Left lung (tissue), 14 donors: ENCODE measurements at places on chromosomes 16 and 17. TPM values are rescaled to one million over a fixed set of nuclear protein-coding genes. Genes with fewer than 3 reads are reported as not detected.

GRCh38 chr17:77322514-77323412, 182.0 kb downstream of the SEC14L1 start:
- H3K27me3 ChIP-seq, result no peaks in the 10 kb centered on the region
- H3K27ac ChIP-seq, result peak overlapping the region; percentile 89
- H3K4me3 ChIP-seq, result peak overlapping the region; percentile 69
- H3K4me1 ChIP-seq, result peaks cover 53% of the 10 kb centered on the region

DNA sequence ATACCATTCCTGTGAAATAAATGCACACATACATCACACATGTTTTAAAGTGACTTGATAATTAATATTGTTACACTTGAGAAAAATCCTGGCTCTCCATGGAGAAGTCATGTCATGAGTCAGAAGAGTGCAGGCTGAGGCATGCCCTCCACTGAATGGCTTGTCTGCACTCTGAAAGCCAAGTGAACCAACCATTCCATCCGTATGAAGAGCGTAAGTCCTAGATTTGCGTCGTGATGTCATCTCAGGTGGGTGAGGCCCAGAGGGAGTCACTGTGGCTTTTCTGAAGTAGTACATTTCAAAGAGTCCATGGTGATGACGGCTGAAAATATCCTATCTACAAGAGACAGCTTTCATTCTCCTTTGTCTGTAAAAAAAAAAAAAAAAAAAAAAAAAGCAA, 83.5 kb upstream of the IRX5 start:
- no peak for DNase-seq
- H3K36me3 ChIP-seq, result no peaks in the 10 kb centered on the region
- no peak overlapping the region for H3K27ac ChIP-seq
- H3K27me3 ChIP-seq, result no peaks in the 10 kb centered on the region
- peaks cover 6% of the 10 kb centered on the region for H3K4me1 ChIP-seq

DNA sequence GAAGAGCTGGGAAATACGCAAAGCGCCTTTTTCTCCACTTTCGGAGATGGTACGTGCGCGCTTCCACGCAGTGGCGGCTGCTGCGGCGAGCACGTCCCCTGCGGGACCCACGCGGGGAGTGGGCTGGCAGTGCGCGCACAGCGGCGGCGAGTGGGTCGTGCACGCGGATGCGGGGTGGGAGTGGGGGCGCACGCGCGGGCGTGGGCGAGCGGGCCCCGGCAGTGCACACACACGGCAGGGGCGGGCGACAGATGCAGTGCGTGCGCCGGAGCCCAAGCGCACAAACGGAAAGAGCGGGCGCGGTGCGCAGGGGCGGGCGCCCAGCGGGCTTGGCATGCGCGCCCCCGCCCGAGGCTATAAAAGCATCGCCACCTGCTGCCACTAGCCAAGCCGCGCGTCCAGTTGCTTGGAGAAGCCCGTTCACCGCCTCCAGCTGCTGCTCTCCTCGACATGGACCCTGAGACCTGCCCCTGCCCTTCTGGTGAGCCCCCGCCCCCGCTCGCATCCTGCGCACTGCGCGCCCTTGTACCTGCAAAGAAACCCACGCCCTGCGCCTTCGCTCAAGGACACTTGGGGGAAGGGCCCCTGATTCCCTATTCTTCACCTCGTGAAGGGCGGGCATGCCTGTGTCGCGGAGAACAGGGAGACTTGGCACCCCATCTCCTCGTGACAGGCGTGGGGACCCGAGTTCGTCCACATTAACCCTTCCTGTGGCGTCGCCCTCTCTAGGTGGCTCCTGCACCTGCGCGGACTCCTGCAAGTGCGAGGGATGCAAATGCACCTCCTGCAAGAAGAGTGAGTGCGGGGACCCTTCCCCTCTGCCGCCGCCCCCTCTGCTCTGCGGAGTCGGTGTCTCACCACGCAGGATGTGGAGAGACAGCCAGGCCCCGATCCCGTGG, at the start of gene MT3:
TSS of gene MT3 (plus strand) at position 388 of the 899 bp plus-strand sequence. CDS start at position 451, 63 bp downstream.
- no peak for DNase-seq
- no peaks in the 10 kb centered on the region for H3K36me3 ChIP-seq

GRCh38 chr17:35541434-35541833, 4.0 kb upstream of the SLFN12L start:
- H3K27me3 ChIP-seq, result no peaks in the 10 kb centered on the region
- no peak for DNase-seq
- H3K4me1 ChIP-seq, result peaks cover 75% of the 10 kb centered on the region
- H3K27ac ChIP-seq, result peak overlapping the region; percentile 78

- no peak for DNase-seq
- no peak overlapping the region for H3K27ac ChIP-seq
- no peaks in the 10 kb centered on the region for H3K27me3 ChIP-seq
- no peak overlapping the region for H3K4me3 ChIP-seq
Measured at GRCh38 chr16:57007050-57007449, 17.7 kb downstream of the NLRC5 start.

DNA sequence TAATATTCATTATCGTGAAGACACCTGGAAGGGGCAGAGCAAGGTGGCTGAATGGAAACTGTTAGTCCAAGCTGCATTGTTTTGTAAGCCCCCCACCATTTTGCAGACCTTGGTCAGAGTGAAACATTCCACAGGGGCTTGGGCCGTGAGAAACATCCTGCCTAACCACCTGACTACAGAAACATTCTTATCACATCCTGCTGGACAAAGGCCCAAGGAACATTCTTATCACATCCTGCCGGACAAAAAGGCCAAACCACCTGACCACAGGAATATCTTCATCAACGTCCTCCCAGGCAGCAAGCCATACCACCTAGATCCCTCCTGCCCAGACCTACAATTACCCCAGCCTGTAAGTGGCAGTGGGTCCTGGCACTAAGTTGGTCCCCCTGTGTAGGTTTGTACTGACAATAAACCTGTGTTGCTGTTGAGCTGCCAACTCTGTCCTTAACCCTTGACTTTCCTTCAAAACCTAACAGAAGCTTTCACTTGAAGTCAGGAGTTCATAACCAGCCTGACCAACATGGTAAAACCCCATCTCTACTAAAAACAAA, 19.6 kb downstream of the ATF7IP2 start:
- H3K27ac ChIP-seq, result no peak overlapping the region
- no peak overlapping the region for H3K4me3 ChIP-seq
- DNase-seq, result no peak
- H3K36me3 ChIP-seq, result no peaks in the 10 kb centered on the region
- H3K4me1 ChIP-seq, result no peaks in the 10 kb centered on the region

- H3K27ac ChIP-seq, result peak overlapping the region; percentile 44
- H3K4me1 ChIP-seq, result peaks cover 51% of the 10 kb centered on the region
Measured at GRCh38 chr17:77881545-77881944, 77.0 kb upstream of the TNRC6C start.

- no peak overlapping the region for H3K27ac ChIP-seq
- H3K4me3 ChIP-seq, result no peak overlapping the region
- no peak for DNase-seq
Measured at GRCh38 chr17:15289285-15290183, 24.4 kb upstream of the PMP22 start.

GRCh38 chr16:79519448-79519847, 81.1 kb downstream of the MAF start:
- no peaks in the 10 kb centered on the region for H3K36me3 ChIP-seq
- H3K27ac ChIP-seq, result no peak overlapping the region
- peak; percentile 38 for DNase-seq
- no peak overlapping the region for H3K4me3 ChIP-seq
- peaks cover 8% of the 10 kb centered on the region for H3K4me1 ChIP-seq

GRCh38 chr17:71325117-71325516, 795.7 kb upstream of the SOX9 start:
- no peak overlapping the region for H3K4me3 ChIP-seq
- H3K27me3 ChIP-seq, result no peaks in the 10 kb centered on the region
- no peak for DNase-seq

GRCh38 chr16:67404740-67405226, 11.5 kb upstream of the TPPP3 start:
- H3K27me3 ChIP-seq, result no peaks in the 10 kb centered on the region
- DNase-seq, result peak; percentile 90
- H3K4me3 ChIP-seq, result no peak overlapping the region
- H3K27ac ChIP-seq, result peak overlapping the region; percentile 80
- no peaks in the 10 kb centered on the region for H3K36me3 ChIP-seq
- H3K4me1 ChIP-seq, result peaks cover 6% of the 10 kb centered on the region

DNA sequence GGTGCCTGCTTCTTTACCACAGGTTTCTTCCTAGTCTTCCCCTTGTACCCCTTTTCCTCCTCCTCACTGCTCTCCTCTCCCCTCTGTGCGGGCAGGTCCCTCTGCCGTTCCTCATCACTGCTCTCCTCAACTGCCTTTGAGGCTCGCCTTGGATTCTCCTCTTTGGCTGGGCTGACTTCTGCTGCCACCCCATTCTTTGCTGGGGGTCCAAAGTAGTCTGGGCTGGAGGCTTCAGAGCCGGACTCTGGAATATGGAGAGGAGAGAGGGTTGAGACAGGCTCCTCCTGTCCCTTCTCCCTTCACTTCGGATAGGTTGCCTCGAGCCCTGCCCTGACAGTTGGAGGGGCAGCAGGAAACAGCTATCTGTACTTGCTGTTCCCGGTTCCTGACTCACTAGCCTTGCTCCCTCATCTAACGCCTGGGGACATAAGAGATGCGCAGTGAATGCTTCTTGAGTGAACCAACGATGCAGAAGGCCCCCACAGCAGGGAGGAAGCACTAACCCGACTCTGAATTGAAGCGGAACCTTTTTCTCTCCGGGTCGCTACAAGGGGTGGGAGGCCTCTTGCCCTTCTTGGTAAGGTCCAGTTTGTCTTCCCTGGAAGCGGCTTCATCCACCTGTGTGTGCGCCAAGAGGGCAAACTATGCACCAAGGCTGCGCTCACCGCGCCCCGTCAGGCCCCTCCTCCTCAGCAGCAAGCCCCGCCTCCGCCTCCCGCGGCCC, 655 bp downstream of the HIRIP3 start:
- peaks cover 22% of the 10 kb centered on the region for H3K4me1 ChIP-seq
- peak; percentile 94 for DNase-seq
- peaks cover 48% of the 10 kb centered on the region for H3K36me3 ChIP-seq
- H3K27me3 ChIP-seq, result no peaks in the 10 kb centered on the region
- H3K4me3 ChIP-seq, result peak overlapping the region; percentile 99
- peak overlapping the region; percentile 93 for H3K27ac ChIP-seq

- no peak for DNase-seq
- H3K27ac ChIP-seq, result no peak overlapping the region
- H3K27me3 ChIP-seq, result no peaks in the 10 kb centered on the region
- no peaks in the 10 kb centered on the region for H3K4me1 ChIP-seq
- no peaks in the 10 kb centered on the region for H3K36me3 ChIP-seq
- H3K4me3 ChIP-seq, result no peak overlapping the region
Measured at GRCh38 chr17:8726941-8727555, 17.6 kb downstream of the CCDC42 start.

DNA sequence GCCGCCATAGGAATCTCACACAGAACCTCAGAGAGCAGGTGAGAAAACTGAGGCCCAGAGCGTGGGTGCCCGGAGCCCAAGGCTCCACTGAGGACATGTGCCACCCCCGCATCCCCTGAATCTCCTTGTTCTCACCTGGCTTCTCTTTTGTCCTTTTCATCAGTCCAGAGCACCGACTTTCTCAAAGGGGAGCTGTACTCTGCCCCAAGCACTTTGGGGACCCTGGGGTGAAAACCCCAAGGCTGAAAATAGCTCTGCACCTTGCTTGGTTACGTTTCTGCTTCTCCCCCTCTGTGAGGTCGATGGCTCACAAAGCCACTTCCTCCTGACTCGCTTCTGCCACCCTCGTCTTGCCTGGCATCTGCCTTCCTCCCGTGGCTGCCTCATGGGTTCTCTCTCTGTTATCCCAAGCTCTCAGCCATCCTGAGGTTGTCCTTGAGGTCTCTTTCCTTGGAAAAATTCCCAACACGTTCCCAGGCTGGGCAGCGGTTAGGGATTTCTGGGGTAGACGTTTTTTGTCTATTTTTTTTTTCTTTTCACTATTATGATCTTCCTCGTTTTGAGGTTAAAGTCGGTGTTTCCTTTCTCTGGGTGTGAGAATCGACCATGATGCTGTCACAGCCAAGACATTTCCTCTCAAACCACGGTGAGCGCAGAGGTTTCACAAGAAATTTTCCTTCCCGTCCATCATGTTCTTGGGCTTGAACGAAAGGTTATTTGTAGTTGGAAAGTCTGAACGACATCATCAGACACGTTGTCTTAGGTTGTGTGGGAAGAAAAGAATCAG, 37.2 kb downstream of the IRF8 start:
- no peak for DNase-seq
- no peak overlapping the region for H3K27ac ChIP-seq
- H3K4me1 ChIP-seq, result peaks cover 26% of the 10 kb centered on the region

DNA sequence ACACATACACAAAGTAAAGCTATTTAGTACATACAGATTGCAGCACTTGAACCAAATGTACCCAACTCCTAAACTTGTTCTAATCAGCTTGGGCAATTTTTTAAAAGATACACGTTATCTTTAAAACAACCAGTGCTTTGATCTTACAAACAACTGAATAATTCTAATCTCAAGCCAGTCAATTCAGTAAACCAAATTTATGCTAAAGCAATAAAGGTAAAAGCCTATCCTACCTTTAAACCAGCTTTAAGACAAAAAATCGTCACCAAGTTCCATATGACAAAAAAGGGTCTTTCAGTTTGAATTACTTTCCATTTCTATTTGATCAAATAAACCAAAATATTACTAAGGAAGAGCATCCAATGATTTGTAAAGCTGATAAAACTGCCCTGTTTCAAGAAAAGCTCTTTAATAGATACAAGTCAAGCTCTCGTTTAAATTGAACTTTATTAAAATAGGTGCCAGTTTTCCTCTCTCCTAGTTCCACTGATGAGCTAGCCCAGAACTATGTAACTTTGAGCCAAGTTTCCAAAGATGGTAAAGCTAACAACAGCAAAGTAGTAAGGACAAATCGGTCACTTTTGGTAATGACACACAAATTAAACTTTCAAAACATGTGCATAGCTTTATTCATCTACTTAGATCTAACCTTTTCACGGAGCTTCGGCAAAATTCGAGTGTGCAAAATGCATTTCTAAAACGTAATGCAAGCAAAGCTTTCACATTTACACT, 10.2 kb downstream of the CRYBA1 start:
- peaks cover 53% of the 10 kb centered on the region for H3K4me1 ChIP-seq
- no peak for DNase-seq
- H3K27ac ChIP-seq, result peak overlapping the region; percentile 1
- H3K27me3 ChIP-seq, result no peaks in the 10 kb centered on the region

- no peak overlapping the region for H3K4me3 ChIP-seq
- H3K36me3 ChIP-seq, result no peaks in the 10 kb centered on the region
- DNase-seq, result no peak
Measured at GRCh38 chr16:75248142-75248535, 3.3 kb downstream of the BCAR1 start.

GRCh38 chr16:6888531-6888930, 444.1 kb upstream of the RBFOX1 start:
- no peaks in the 10 kb centered on the region for H3K27me3 ChIP-seq
- H3K27ac ChIP-seq, result no peak overlapping the region
- DNase-seq, result no peak
- no peaks in the 10 kb centered on the region for H3K36me3 ChIP-seq
- H3K4me3 ChIP-seq, result no peak overlapping the region
- no peaks in the 10 kb centered on the region for H3K4me1 ChIP-seq

Gene STAC2
- 0.55 TPM for total RNA-seq

Gene CACNG3
- not detected for total RNA-seq

Gene PRR29
- 1.0 TPM for total RNA-seq

Gene CD300H
- 0.76 TPM for total RNA-seq

Gene KRTAP1-1
- not detected for total RNA-seq

Gene KRTAP4-1
- not detected for total RNA-seq

Gene STH
- total RNA-seq, result not detected

Gene CDRT15L2
- not detected for total RNA-seq

Gene C16orf86
- 3.6 TPM for total RNA-seq

Gene KRT14
- not detected for total RNA-seq

Gene KPNB1
- total RNA-seq, result 305 TPM
